ENCODE measurements at places on chromosomes 7 and 10.

DNA sequence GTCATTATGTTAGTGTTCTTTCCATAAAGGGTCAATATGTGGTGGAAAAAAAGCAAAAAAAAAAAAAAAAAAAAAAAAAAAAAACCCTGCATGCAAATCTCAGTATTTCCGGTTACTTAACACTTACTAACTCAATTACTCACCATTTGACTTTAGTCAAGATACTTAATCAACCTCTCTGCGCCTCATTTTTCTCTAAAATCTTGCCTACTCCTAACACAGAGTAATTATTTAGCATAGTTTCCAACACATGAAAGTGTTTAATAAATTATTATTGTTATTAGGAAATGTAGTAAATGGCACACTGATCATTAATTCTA, 27.8 kb downstream of the PPP1R3A start:
- DNase-seq, result no peak

DNA sequence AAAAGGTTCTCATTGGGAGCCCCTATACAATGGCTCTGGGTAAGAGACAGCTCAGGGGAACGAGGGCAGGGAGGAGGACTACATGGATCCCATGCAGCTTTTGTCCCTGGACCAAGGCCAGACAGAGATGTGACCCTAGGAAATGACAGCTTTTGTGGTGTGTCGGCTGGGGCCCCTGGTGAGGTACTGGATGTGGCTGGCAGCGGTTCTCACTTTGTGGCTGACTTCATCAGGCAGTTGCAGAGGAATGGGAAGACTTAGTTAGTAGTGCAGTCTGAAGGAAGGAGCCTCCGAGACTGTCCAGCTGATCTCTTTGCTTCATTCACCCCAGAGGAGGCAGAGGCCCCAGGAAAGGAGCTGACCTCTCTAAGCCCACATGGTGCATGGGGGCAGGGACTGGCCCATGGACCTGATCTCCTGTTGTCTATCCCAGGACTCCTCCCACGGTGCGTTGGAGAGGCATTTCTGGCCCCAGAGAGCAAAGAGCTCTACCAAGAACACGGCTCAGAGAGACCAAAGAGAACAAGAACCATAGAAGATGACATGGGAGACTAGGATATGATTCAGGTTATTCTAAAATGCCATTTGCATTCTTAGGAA, 202.9 kb downstream of the RPS24 start:
- DNase-seq, result no peak

DNA sequence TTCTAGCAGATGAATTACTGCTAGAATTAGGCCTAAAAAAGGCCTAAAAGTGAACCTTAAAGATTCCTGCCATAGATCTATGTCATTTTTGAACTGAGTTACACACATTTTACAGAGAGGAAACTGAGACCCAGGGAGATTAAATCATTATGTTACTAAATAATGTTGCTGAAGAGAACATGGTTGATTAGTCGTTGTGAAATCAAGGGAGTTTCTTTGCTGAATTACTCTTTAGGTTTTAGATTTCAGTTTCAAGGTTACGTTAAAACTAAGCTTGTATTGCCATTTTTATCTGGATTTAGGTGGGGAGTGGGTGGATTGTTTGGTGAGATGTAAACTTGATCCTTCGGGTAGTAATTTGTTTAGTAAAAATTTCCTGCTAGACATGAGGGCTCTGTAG, 21.3 kb downstream of the CDK14 start:
- no peak for DNase-seq

DNA sequence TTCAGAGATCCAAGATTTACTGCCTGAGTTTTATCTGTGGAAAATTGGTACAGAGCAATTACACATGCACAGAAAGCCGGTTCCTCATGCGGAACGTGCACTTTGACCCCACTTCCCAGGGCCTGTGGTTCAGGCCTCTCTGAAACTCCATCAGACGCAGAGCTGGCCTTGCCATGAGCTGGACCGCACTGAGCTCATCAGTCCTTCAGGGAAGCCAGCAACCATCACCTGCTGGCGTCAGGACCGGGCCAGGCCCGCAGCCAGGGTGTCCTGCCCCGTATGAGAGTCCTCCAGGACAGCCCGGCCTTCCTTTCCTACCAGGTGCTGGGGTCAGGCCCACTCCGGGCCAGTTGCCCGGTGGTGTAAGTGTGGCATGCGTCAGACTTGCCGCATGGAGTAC, 446.5 kb upstream of the FOXK1 start:
- DNase-seq, result no peak

DNA sequence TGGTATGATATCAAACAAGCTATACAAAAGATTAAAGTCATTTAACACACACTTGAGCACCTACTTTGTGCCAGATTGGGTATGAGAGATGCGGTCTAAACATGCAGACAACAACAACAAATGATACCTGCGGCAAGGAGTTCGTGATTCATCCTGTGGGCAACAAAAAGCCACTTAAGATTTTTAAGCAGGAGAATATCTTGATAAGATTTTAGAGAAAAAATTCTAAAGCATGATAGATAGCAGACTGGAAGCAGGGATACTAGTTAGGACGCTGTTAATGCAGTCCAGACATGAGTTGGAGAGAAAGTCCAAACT, 1.6 kb upstream of the KBTBD2 start:
- no peak for DNase-seq

- no peak for DNase-seq
Observed at GRCh38 chr10:53487019-53487983, 714.7 kb upstream of the MBL2 start.

DNA sequence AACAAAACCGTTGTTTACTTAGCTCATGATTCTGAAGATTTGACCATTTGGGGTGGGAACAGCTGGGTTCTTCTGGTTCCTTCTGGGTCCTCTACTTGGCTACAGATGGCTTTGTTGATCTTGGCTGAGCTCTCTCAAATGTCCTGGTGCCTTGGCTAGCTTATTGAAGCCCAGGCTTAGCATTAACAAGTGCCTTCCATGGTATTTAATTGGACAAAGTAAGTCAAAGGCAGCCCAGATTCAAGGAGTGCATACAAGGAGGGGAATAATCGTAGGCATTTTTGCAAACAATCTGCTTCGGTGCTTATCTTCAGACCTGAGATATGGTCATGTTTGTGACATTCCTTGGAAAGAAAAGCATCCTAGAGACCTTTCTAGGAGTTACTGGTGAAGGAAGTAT, 81.4 kb downstream of the ADCYAP1R1 start:
- DNase-seq, result no peak

GRCh38 chr7:94123136-94123535, 119.0 kb upstream of the BET1 start:
- DNase-seq, result no peak

DNA sequence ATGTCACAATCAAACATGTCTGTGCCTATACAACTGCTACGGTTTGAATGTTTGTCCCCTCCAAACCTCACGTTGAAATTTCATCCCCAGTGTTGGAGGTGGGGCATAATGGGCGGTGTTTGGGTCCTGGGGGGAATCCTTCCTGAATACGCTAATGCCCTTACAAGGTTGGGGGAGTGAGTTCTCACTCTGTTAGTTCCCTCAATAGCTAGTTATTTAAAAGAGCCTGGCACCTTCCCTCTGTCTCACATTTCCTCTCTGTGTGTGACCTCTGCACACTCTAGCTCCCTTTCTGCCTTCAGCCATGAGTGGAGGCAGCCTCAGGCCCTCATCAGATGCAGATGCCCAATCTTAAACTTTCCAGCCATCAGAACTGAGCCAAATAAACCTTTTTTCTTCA, 129.5 kb downstream of the GRM8 start:
- no peak for DNase-seq

- DNase-seq, result no peak
Observed at GRCh38 chr7:65239707-65240352, 133.8 kb upstream of the ZNF92 start.

- DNase-seq, result no peak
Observed at GRCh38 chr10:65565246-65565645, 1360.6 kb upstream of the LRRTM3 start.

DNA sequence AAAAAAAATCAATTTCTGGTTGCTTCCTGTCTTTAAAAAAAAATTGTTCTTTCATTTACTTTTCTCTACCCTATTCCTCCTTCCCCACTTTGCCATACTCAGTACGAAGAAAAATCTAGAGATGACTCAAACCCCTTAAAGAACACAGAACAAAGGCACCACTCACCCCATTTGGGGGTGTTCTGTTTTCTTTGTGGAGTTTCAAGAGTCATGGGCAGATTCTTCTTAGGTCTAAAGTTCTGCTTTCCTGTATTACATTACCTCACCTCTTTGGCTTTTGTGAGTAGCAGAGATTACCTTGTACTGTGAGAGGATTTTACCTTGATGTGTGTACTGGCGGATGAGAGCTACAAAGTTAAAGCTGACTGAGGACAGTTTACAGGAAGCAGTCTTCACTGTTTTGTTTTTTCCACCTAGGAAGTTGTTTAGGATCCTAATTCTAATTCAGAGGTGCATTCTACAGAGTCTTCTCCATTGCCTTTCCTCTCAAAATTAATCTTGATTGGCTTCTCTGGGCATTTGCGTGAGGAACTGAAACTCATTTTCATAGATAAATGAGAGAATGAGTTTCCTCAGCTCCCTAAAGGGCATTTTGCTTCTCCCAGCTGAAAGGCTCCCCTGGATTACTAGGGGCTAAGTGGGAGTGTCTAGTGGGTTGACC, 20.7 kb downstream of the AVL9 start:
- no peak for DNase-seq

- DNase-seq, result no peak
Observed at GRCh38 chr7:54180796-54181195, 361.4 kb upstream of the VSTM2A start.

DNA sequence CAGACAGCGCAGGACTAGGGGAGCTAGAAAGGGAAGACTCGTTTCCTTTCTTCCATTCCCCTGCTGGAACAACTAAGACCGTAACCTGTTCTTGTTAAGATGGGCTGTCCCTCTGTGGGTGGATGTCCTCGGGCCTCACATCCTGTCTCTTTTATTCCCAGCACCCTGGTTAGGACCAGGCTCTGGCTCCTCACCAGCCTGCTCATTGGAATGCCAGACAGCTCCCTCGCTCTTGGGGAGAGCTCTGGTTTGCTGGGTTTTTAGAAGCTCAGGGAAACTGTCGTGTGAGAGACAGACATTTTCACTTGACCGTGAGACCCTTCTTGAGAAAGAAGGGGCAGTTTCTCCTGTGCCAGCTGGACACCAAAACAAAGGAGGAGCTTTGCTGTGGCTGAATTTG, 58.1 kb upstream of the HABP2 start:
- DNase-seq, result no peak

DNA sequence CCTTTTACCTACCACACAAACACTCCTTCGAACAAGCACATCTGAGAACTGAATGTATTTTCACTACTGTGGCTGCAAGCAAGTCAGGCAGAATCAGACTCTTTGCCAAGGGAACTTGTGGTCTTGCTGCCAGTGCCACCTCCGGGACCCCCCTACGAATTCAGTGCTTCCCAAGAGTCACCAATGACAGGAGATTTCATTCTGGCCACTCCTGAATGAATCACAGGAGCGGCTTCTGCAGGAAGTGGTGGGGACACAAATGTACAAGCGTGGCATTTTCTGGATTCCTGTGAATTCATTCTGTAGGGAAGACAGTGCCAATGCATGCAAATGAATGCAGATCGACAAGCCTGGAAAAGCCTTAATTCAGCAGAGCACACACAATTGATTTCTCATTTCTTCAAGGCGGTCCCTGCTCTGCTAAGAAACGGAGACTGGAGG, 161.2 kb downstream of the CAMK1D start:
- DNase-seq, result no peak

- DNase-seq, result no peak
Observed at GRCh38 chr7:100620804-100621203, 8.5 kb downstream of the MOSPD3 start.

DNA sequence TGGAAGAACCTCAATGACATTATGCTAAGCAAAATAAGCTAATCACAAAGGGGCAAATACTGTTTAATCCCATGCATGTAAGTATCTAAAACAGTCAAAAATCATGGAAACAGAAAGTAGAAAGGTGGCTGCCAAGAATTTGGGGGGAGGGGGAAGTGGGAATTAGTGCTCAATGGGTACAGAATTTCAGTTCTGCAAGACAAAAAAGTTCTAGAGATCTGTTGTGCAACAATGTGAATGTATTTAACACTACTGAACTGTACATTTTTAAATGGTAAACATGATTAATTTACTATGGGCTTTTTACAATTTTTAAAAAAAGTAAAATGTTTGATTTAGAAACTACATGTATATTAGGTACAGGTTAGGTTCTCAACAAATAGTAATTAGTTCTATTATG, 11.9 kb downstream of the EZH2 start:
- no peak for DNase-seq

GRCh38 chr7:46165276-46165675, 244.2 kb upstream of the IGFBP3 start:
- DNase-seq, result no peak

DNA sequence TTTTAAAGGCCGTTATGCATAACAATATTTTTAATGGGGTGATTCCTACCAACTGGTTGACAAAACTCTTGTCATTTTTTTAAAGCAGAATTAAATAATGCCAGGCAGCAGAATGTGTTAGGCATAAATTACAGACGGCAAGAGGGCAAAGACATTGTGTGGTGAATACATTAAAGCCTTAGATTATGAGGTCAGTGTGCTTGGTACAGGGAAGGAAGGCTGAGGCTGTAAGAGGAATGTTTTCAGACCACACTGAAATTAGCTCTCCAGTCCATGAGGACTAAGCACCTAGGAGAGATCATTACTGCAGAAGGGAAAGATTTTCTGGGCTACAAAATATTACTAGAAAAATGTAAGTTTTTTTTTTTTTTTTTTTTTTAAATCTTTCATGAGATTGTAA, 312.8 kb upstream of the PRKCQ start:
- no peak for DNase-seq

GRCh38 chr10:88243836-88244730, 339.0 kb downstream of the RNLS start:
- DNase-seq, result no peak

DNA sequence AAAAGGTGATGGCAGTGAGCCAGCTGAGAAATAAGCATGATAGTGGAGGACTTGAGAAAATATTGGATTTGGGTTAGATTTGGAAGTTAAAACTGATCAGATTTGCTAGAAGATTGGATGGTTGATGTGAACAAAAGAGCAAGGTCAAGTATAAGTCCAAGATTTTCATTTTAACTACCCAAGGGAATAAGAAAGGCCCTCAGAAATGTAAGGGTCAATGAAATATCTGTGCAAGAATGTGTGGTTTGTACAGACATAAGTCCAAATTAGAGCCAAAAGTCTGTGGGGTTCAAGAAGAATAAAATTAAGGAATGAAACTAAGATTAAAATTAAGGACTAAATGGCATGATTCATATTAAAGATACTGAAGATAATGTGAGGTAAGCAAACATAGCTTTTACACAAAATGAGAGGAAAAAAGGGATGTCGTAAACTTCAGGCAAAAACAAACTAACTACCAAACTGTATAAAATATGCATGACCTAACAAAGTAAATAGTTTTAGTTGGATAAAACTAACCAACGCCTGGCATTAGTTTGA, 78.4 kb upstream of the CACNA2D1 start:
- DNase-seq, result no peak

DNA sequence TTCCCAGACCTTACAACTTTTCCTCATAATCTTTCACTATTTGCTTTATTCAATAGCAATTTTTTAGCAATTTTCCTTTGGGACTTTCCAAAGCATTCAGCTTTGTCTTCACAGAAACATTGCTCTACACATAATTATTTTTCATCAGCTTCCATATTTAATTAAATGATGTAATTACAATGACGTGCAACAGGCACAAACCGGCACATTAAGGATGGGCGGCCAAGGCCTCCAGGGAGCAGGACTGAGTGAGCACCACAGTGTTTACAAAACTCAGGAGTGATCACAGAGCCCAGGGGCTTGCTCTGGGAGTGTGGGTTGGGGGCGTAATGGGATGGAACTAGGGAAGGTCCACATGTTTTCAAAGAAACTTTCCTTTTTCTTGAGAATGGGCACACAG, 69.8 kb downstream of the MAD1L1 start:
- no peak for DNase-seq
